ENCODE measurements at places on chromosomes 6 and 20. TPM values are rescaled to one million over a fixed set of nuclear protein-coding genes. Genes with fewer than 3 reads are reported as not detected.
A peak's percentile ranks its signal among the peaks of the same experiment; 100 is the strongest.

GRCh38 chr6:154466971-154467679, 43.4 kb downstream of the CNKSR3 start:
- DNase-seq = no peak

- DNase-seq = no peak
Observed at GRCh38 chr6:36743032-36743431, 45.4 kb downstream of the RAB44 start.

GRCh38 chr6:130852844-130853554, 25.8 kb downstream of the SMLR1 start:
- no peak for DNase-seq

GRCh38 chr6:170147832-170148708, 142.8 kb downstream of the DLL1 start:
- DNase-seq = no peak

DNA sequence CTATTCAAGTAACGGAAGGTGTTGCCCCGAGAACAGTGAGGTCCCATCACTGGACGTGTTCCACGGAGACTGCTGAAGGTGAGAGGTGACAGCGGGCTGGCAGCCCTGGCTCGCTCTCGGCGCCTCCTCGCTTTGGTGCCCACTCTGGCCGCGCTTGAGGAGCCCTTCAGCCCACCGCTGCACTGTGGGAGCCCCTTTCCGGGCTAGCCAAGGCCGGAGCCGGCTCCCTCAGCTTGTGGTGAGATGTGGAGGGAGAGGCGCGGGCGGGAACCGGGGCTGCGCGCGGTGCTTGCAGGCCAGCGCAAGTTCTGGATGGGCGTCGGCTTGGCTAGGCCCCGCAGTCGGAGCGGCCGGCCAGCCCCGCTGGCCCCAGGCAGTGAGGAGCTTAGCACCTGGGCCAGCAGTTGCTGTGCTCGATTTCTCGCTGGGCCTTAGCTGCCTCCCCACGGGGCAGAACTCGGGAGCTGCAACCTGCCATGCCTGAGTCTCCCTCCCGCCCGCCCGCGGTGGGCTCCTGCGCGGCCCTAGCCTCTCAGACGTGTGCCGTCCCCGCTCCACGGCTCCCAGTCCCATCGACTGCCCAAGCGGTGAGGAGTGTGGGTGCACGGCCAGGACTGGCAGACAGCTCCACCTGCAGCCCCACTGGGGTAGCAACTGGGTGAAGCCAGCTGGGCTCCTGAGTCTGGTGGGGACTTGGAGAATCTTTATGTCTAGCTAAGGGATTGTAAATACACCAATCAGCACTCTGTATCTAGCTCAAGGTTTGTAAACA, 77.6 kb downstream of the RNF182 start:
- no peak for DNase-seq

GRCh38 chr6:161481786-161482516, 208.1 kb upstream of the AGPAT4 start:
- DNase-seq = no peak

DNA sequence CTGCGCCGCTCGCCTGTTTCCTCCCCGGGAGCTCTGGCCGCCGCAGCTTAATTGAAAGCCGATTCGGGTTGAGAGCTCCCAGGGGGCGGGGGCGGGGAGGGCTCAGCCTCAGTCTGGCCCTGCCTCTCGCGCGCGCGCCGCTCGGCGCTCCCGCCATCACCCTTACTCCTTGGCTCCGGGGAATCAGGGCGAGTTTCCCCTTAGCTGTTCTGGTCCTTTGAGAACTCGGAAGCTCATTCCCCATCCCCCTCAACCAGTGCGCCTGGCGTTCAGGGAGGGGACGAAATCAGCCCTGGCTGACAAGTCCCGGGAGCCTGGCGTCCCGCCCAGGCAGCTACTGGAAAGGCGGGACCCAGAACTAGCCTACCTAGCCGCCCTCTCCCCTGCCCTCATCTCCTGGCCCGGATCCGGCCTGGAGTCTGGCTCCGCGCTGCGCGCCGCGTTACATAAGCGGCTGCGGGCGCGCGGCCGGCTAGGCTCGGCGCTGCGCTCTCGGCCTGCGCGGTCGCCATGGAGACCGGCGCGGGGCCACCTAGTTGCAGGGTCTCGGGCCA, 2.8 kb downstream of the SLC12A5 start:
- DNase-seq = peak; percentile 91

- no peak for DNase-seq
Observed at GRCh38 chr6:19536838-19537237, 300.3 kb upstream of the ID4 start.

- no peak for DNase-seq
Observed at GRCh38 chr6:13635948-13636658, 21.0 kb downstream of the NOL7 start.

GRCh38 chr6:115194981-115195638, 852.3 kb upstream of the HS3ST5 start:
- DNase-seq = no peak

- peak; percentile 14 for DNase-seq
Observed at GRCh38 chr20:1426231-1426849, 33.5 kb upstream of the FKBP1A start.

- DNase-seq = peak; percentile 27
Observed at GRCh38 chr6:121305957-121306607, 28.2 kb downstream of the TBC1D32 start.

GRCh38 chr6:138997136-138997535, 9.1 kb upstream of the REPS1 start:
- no peak for DNase-seq

- no peak for DNase-seq
Observed at GRCh38 chr6:24113891-24114290, 12.1 kb upstream of the NRSN1 start.

DNA sequence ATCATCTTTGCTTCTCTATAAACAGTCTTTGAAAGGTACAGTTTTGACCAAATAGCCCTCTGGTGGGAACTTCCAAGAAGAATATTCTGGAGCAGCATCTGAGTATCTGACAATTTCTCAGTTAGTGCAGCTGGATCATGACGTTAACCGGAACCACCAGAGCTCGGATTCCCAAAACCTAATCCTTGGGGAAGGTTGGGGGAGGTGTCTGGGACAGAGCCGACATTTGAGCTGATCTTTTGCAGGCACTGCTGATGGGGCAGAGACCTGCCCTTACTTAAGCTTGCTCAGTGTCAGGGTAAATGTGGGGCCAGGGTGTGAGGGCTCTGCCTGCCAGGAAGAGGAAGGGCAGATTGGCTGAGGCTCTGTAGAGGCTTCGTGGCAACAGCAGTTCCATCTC, 416.6 kb downstream of the DHX35 start:
- no peak for DNase-seq

DNA sequence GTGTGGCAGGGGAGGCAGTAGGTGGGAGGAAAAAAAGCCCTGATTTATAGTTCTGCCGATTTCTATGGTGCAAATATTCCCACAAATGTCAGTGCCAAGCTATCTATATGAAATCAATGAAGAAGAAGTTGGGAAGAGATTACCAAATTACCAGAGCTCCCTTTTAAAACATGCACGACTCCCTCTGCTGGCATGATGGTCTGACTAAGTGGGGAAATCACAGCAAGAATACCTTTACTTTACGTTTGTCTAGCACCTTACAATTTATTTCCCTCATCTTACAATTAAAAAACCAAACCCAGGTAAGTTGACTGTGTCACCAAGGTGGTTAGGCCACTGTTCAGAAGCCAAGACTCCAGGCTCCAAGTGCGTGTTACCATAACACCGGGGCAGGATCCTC, 55.6 kb downstream of the AGPAT4 start:
- DNase-seq = no peak

DNA sequence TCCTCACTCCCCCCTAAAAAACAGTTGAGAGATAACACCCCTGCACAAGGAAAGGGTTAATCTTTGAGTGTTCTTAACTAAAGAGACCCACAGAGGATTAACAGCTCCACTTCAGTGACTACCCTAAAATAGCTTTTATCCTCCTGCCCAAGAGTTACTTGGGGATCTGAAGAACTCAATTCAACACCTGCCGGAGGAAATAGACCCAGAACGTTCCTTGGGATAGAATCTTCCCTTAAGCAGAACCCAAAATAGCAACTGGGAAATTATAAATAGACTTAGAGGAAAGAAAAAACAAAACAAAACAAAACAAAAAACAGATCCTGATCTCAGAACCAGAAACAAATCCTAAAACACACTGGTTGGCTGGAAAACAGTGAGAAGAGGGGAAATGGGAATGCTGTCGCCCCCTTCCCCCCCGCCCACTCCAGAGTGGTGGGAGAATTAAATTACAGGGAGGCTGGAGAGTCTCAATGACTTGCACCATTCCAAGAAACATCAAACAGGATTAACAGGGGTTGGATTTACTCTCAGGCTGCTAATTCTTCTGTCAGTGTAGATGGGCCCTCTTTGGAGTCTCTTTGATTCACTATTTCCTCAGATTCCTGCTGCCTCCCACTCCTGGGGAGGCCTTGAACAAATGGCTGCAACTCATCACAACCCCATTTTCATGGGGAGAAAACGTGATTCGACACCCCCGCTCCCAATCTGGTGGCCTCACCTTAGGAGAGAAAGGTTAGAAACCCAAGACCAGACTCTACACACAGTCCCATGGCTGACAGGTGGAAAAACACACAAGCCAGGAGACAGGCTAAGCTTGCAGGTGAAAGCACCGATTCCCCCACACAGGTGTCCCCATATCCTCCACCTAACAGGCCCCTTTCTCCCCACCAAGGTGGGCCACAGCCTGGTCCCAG, 1.4 kb downstream of the PLAGL2 start:
- peak; percentile 54 for DNase-seq

- DNase-seq = no peak
Observed at GRCh38 chr20:38892091-38892981, 33.9 kb upstream of the FAM83D start.

- no peak for DNase-seq
Observed at GRCh38 chr6:35489066-35489465, 7.8 kb downstream of the TEAD3 start.

DNA sequence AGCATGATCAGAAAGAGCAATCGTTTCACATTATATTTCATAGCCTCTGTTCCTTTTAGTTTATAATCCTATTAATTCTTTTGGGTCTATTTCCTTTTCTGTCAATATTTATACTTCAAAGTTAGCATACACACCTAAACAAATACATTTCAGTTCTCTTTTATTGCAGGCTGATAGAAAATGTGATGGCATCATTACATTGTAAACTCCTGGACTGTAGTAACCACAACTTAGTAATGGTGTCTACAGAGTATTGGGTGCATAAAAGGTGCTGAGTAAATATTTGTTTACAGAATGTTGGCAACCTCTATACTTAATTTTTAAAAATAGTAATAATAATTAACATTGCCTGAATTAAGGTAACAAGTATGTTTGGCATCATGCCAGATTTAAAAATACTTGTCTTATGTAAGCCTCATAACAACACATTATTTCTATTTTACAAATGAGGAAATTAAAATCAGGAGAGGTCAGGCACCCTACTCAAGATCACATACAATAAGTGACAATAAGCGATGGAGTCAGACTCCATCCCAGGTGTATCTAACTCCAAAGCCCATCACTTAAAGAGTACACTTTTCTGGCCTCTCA, 195.0 kb downstream of the UBE3D start:
- DNase-seq = no peak

GRCh38 chr6:35148167-35148741, 7.1 kb upstream of the TCP11 start:
- no peak for DNase-seq

- no peak for DNase-seq
Observed at GRCh38 chr20:53819973-53820451, 226.4 kb upstream of the ZNF217 start.

DNA sequence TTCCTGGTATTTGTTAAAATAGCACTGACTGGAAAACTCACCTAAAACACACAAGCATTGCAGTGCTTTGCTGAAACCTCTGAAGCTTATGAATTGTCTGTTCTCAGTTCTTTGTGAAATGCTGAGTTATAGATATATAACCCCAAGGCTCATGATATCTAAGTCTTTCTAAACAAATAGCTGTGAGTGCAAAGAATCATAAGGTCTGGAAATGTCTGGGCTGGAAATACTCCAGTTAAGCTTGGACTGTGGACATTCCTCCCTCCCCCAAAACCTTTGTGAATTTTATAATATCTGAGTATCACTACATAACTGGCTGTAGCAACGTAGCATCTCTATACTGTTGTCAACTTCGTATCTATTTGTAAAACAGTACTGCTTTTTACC, 69.1 kb downstream of the CBLN4 start:
- DNase-seq = no peak

GRCh38 chr6:119032428-119032827, 46.0 kb downstream of the FAM184A start:
- no peak for DNase-seq

TCP11 gene
- 0.16 TPM for polyA plus RNA-seq

APCDD1L gene
- polyA plus RNA-seq = 0.99 TPM

SLC17A9 gene
- polyA plus RNA-seq = not detected

RIMS1 gene
- 0.20 TPM for polyA plus RNA-seq

CFB gene
- 42.1 TPM for polyA plus RNA-seq

PM20D2 gene
- 6.2 TPM for polyA plus RNA-seq

SEMG2 gene
- not detected for polyA plus RNA-seq

CDKN1A gene
- 824 TPM for polyA plus RNA-seq

CALHM4 gene
- polyA plus RNA-seq = not detected

IRF4 gene
- polyA plus RNA-seq = not detected

MACROD2 gene
- polyA plus RNA-seq = 0.33 TPM

STMND1 gene
- polyA plus RNA-seq = not detected

TGM3 gene
- polyA plus RNA-seq = not detected

ZKSCAN8 gene
- 5.8 TPM for polyA plus RNA-seq

LGSN gene
- not detected for polyA plus RNA-seq

GGTLC1 gene
- not detected for polyA plus RNA-seq

HLA-DQB1 gene
- polyA plus RNA-seq = not detected

OXT gene
- polyA plus RNA-seq = not detected

All from SK-N-SH (cell line).